ENCODE measurements at places on chromosomes 5 and 9.
A peak's percentile ranks its signal among the peaks of the same experiment; 100 is the strongest.

DNA sequence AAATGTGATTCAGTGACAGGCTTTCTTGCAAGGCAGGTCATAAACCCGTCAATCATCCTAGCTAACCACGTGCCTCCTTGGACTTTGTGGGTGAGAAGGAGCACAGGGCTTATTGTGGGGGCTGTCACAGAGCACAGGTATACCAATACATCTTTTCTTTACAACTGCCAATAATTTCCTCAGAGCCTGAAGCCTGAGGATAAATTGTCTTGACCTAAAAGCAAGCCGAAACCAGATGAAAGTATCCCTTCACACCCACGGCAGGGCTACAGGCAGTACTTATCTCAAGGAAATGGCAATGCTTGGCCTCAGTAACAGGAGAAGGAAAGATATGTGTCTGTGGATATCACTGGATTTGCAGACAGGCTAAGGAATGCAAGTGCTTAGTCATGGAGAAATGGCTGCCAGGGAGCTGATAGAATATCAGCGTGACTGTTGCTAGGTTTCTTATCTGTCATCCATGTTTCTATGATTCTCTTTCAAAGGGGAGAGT lies 90.3 kb upstream of the ZNF366 start:
- no peaks in the 10 kb centered on the region for H3K36me3 ChIP-seq
- no peaks in the 10 kb centered on the region for H3K27me3 ChIP-seq
- H3K4me3 ChIP-seq = no peak overlapping the region
- peak overlapping the region; percentile 31 for H3K27ac ChIP-seq
- H3K4me1 ChIP-seq = peaks cover 11% of the 10 kb centered on the region

- H3K27ac ChIP-seq = no peak overlapping the region
- H3K4me1 ChIP-seq = no peaks in the 10 kb centered on the region
- DNase-seq = no peak
- H3K36me3 ChIP-seq = no peaks in the 10 kb centered on the region
These were observed 323.8 kb upstream of the ARRDC3 start for GRCh38 chr5:91706785-91707520.

DNA sequence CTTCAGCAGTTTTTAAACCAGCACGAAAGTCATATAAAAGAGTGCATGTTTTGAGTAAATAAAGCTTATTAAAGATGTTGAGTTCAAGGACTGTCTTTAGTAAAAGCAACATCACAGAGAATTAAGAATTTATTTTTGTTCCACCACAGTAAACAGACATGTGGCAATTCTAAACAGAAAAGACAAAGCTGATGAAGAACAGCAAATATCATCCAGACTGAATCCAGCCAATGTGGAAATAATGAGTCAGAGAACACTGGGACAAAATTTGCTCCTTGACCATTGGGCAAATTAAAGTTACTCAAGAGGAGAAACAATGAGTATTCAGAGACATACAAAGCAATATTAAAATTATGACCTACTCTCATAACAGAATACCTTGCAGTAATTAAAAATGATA lies 28.8 kb downstream of the OR2K2 start:
- no peak overlapping the region for H3K27ac ChIP-seq
- no peaks in the 10 kb centered on the region for H3K27me3 ChIP-seq
- no peaks in the 10 kb centered on the region for H3K4me1 ChIP-seq
- no peak overlapping the region for H3K4me3 ChIP-seq
- no peaks in the 10 kb centered on the region for H3K36me3 ChIP-seq

DNA sequence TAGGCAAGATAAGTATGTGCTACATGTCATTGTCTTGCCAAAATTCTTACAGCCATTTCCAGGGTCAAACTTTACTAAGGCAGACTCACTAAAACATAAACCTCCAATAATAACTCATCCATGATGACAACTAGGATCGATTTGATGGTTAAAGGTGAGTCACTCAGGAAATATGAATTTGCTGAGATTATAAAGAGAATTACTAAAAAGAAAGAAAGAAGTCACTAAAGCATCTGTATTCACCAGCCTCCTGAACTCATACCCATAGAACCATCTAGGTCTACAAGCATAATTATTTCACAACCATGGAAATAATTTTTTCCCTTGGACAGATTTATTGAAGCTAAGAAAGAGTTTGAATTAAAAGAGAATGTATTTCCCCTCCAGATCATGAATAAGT lies 258.6 kb downstream of the TLE1 start:
- DNase-seq = no peak
- no peaks in the 10 kb centered on the region for H3K4me1 ChIP-seq
- no peak overlapping the region for H3K4me3 ChIP-seq
- no peaks in the 10 kb centered on the region for H3K27me3 ChIP-seq
- no peaks in the 10 kb centered on the region for H3K36me3 ChIP-seq
- no peak overlapping the region for H3K27ac ChIP-seq

GRCh38 chr9:112069318-112070169 lies 105.6 kb downstream of the SUSD1 start:
- peaks cover 4% of the 10 kb centered on the region for H3K4me1 ChIP-seq
- DNase-seq = no peak

DNA sequence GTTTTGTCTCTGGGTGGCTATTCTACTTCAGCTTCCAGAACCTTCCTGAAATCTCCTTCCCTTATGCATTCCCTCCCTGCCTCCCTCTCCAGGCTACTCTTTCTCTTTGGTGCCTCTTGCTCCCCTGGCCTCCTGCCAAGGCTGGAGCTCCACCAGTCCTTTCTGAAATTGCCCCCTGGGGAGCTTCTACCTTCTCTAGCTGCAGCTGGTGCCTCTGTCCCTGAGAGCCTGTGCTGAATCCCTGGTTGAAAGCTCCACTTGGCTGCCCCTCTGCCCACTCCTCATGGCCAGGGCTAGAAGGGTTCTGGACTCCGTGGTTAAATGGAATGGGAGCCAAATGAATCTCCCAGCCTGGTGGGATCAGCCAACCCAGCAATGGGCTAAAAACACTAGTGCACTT lies 80.1 kb downstream of the COL15A1 start:
- H3K4me1 ChIP-seq = no peaks in the 10 kb centered on the region
- no peaks in the 10 kb centered on the region for H3K27me3 ChIP-seq
- no peak overlapping the region for H3K27ac ChIP-seq
- H3K4me3 ChIP-seq = no peak overlapping the region
- DNase-seq = no peak

GRCh38 chr5:27911216-27911615 lies 872.8 kb upstream of the CDH9 start:
- no peak overlapping the region for H3K27ac ChIP-seq
- no peaks in the 10 kb centered on the region for H3K36me3 ChIP-seq
- no peak for DNase-seq
- H3K4me3 ChIP-seq = no peak overlapping the region
- peaks cover 8% of the 10 kb centered on the region for H3K4me1 ChIP-seq
- no peaks in the 10 kb centered on the region for H3K27me3 ChIP-seq

DNA sequence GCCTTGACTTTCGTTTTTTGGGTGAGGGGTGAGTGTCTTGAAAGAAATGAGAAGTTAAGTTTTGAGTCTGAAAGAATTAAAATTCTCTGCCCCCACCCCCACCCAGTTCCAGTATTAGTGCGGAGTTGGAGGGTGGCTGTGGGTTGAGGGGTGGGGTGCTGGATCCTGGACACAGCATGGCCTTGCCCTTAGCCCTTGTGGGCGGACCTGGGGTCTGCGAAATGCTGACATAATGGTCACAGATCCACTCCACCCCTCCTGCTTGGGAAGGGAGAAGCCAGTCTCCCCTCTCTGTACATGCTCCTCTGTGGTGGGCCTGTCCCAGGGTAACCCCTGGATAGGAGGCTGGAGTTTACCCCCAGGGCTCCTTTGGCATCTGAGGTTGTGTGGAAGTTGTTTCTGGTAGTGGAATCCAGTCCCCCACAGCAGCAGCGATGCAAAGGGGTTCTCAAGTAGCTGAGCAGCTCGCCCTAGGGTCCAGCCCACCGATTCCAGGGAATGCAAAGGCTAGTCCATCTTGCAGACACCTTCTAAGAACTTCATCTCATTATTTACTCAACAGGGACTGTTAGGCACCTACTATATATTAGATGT lies 42.8 kb upstream of the TCF7 start:
- no peak overlapping the region for H3K4me3 ChIP-seq
- H3K4me1 ChIP-seq = no peaks in the 10 kb centered on the region
- no peak for DNase-seq
- H3K27ac ChIP-seq = no peak overlapping the region
- no peaks in the 10 kb centered on the region for H3K36me3 ChIP-seq
- no peaks in the 10 kb centered on the region for H3K27me3 ChIP-seq

DNA sequence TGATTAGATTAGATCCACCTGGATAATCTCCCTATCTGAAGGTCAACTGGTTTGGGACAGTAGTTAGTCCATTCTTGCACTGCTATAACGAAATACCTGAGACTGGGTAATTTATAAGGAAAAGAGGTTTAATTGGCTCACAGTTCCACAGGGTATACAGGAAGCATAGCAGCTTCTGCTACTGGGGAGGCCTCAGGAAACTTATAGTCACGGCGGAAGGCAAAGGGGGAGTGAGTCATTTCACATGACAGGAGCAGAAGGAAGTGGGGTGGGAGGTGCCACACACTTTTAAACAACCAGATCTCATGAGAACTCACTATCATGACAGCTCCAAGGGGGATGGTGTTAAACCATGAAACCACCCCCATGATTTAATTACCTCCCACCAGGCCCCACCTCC lies 9.9 kb downstream of the C9orf40 start:
- H3K36me3 ChIP-seq = no peaks in the 10 kb centered on the region
- H3K27ac ChIP-seq = no peak overlapping the region
- DNase-seq = no peak
- H3K27me3 ChIP-seq = no peaks in the 10 kb centered on the region
- H3K4me3 ChIP-seq = no peak overlapping the region

- no peak overlapping the region for H3K4me3 ChIP-seq
- no peaks in the 10 kb centered on the region for H3K4me1 ChIP-seq
- no peaks in the 10 kb centered on the region for H3K36me3 ChIP-seq
- no peak overlapping the region for H3K27ac ChIP-seq
- no peaks in the 10 kb centered on the region for H3K27me3 ChIP-seq
These were observed 1704.8 kb upstream of the CDH9 start for GRCh38 chr5:28743025-28743715.

DNA sequence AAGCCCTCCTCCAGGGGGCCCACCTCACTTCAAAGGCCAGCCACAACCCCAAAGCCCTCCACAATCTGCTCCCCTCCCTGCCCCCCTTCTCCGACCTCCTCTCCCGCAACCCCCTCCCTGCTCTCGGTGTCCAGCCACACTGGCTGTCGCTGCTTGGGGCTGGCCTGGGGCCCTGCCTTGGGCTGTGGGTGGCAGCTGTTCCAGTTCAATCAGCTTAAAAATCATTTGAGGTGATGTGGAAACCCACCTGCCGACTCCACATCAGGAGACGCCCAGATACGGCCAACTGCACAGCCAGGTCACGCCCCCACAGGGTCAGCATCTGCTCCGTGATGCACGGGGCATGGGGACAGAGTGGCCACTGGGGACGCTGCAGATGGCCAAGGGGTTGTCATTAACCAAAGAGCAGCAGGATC lies 107.0 kb upstream of the MVB12B start:
- no peak overlapping the region for H3K27ac ChIP-seq
- peaks cover 14% of the 10 kb centered on the region for H3K27me3 ChIP-seq
- no peak for DNase-seq
- no peaks in the 10 kb centered on the region for H3K4me1 ChIP-seq
- H3K36me3 ChIP-seq = no peaks in the 10 kb centered on the region
- H3K4me3 ChIP-seq = no peak overlapping the region

- H3K27ac ChIP-seq = no peak overlapping the region
- H3K4me1 ChIP-seq = peaks cover 4% of the 10 kb centered on the region
- H3K36me3 ChIP-seq = no peaks in the 10 kb centered on the region
- DNase-seq = no peak
- H3K27me3 ChIP-seq = no peaks in the 10 kb centered on the region
- H3K4me3 ChIP-seq = no peak overlapping the region
These were observed 1.2 kb upstream of the MEGF9 start for GRCh38 chr9:120715389-120715924.

DNA sequence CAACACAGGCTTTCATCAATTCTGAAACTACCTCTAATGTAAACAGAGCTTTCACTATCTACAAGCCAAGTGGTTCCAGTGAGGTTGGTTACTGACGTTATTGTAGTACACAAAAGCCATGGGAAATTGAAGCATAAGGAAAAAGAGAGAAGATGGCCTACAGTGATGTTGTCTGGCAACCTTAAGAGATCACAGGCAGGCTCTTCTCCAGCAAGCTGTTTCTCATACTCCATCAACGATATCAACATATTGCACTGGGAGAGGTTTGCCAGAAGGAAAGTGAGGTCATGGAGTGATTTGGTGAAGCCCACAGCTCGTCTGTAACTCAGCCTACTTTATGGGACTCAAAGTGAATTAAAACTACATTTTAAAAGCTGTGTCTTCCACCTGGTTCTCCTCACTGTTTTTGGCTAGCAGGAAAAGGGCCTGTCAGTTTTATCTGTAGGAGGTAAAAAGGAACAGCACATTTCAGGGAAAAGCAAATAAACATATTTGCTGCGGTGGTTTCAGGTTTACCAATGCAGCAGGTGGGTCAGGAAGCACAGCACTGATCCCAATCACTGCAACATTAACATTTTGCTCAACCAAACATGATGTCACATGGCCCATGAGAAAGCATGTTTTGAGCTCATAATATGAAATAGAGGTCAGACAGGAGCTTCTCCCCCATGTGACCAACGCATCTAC lies 72.9 kb downstream of the ARSB start:
- peak overlapping the region; percentile 70 for H3K27ac ChIP-seq
- no peak for DNase-seq
- no peaks in the 10 kb centered on the region for H3K36me3 ChIP-seq
- H3K4me1 ChIP-seq = peaks cover 22% of the 10 kb centered on the region

GRCh38 chr9:4559261-4560182 lies 69.3 kb downstream of the SLC1A1 start:
- no peak for DNase-seq
- H3K27me3 ChIP-seq = no peaks in the 10 kb centered on the region
- H3K36me3 ChIP-seq = no peaks in the 10 kb centered on the region
- no peak overlapping the region for H3K4me3 ChIP-seq

GRCh38 chr5:169796731-169797130 lies 159.7 kb downstream of the DOCK2 start:
- H3K4me3 ChIP-seq = no peak overlapping the region
- H3K36me3 ChIP-seq = no peaks in the 10 kb centered on the region
- no peak overlapping the region for H3K27ac ChIP-seq
- no peaks in the 10 kb centered on the region for H3K4me1 ChIP-seq
- DNase-seq = no peak

DNA sequence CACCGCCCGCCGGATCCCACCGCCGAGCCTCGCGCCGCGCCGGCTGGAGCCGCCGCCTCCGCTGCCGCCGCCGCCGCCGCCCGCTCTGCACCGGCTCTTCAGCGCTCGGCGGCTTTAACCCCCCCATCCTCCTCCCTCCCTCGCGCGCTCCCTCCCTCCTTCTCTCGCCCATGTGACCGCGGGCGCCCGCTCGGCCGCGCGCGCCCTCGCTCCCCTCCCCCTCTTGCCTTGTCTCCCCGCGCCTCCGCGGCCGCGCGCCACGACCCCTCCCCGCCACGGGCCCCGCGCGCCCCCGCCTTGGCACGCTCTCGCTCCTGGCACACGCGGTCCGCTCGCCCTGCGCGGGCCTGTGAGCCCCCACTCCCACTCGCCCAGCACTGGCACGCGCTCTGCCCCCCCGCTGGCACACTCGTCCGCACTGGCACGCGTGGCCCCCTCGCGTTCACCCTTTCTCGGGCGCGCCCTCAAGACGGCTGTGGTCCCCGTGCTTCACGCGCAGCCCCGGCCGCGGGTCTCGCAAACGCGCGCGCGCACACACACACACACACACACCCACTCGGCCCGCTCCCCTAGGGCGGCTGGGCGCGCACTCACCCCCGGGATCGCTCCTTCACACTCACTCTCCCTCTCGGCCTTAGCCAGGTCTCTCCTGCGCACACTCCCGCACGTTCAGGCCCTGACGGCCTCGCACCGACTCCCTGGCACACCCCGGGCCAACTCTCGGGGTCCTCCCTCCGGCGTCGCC lies at the start of gene CNTFR:
TSS of gene CNTFR (minus strand) at position 89 of the 745 bp plus-strand sequence. CDS start 20,743 bp downstream, outside the sequence.
- H3K4me3 ChIP-seq = peak within 1 kb of the TSS; percentile 38
- no peak within 1 kb of the TSS for H3K27ac ChIP-seq
- no peaks in the 10 kb centered on the region for H3K4me1 ChIP-seq
- H3K27me3 ChIP-seq = peaks cover 25% of the 10 kb centered on the region

Measured in pancreas (tissue), 10 donors.